ENCODE measurements at places on chromosomes 16 and 17.
A peak's percentile ranks its signal among the peaks of the same experiment; 100 is the strongest.

GRCh38 chr16:78838276-78838675 is 738.8 kb downstream of the WWOX start:
- no peak for DNase-seq

DNA sequence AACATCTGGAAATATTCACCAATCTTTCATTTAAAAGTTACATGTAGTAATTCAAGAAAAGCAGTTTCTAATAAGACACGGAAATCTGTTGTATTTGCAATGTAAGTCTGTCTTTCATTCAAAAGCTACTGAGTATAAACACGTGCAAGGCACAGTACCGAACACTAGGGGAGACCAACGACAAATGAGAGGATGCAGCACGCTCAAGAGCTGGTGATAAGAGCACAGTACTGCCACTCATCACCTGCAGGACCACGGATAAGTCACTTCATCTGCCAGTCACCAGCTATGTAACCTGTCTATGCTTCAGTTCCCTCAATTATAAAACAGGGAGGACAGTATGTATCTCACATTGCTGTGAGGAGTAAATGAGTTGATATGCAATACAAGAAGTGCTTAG is 67.1 kb downstream of the CLEC18A start:
- DNase-seq, result peak; percentile 26

- no peak for DNase-seq
These were observed 2.8 kb downstream of the CEP20 start for GRCh38 chr16:15885560-15886001.

GRCh38 chr17:21500064-21500463 is 123.9 kb downstream of the KCNJ12 start:
- DNase-seq, result no peak

- DNase-seq, result no peak
These were observed 7.7 kb downstream of the CDH5 start for GRCh38 chr16:66374176-66374575.

DNA sequence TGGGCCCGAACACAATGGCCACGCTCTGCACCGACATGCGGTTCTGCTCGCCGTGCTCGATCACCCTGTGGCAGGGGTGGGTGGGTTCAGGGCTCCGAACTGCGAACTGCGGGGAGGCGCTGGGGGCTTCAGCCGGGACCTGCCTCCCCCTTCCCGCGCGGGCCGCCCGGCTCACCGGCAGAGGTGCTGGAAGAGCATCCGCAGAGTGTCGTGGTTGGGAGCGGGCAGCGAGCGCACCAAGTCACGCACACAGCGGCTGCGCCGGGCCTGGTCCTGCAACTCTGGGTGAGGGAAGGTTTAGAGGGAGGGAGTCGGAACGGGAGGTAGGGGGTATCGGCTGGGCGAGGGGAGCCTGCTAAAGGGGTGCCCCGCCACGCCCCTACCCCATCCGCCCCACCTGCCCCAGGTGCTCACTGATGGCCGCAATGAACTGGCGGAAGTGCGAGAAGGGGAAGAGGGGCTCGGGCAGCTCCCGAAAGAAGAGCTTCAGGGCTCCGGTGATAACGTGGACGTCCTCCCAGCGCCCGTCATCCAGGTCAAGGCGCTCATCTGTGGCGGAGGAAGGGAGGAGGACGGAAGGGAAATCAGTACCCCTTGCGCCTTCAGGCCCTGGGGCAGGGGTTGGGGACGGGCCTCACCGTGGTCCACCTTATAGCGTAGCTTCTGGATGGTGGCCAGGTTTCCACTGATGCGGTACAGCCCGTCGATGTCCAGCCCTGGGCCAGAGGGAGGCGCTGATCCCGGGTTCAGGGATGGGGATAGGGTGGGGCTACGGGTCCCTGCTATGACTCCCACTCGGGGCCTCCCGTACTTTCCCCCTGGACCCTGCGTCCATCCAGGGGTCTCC is 36.9 kb downstream of the ARHGAP27 start:
- no peak for DNase-seq

DNA sequence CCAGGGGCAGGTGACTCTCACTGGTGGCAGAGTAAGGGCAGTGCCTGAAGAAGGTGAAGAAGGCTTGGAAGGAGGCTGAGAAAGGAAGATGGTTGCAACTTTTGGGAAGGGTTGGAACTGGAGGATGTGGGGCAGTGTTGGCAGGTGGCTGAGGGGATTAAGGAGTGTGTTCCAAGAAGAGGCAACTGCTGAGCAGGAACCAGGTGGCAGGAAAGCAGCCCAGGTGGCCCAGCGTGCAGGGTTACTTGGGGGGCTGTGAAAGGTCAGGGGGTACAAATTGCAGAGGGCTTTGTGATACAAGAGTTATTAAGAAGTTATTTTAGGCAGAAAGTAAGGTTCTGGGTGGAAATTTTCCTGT is 28.6 kb downstream of the WSCD1 start:
- DNase-seq, result no peak

DNA sequence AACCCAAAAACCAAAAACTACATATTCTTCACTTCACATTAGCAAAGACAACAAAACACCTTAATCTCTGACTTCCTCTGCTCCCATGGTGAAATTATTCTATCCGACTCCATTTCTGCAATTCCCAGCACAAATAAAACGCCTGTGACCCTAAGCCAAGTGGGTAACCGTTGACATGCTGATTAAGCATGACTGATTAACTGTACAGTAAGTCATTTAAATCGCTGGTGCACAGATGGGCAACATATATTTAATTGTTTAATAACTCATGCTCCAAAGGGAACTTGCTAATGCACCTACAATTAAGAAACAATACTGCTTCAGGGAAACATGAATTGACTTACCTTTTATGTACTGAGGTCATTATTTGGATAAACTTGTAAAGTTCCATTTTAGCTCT is 436.7 kb downstream of the KIF2B start:
- no peak for DNase-seq

DNA sequence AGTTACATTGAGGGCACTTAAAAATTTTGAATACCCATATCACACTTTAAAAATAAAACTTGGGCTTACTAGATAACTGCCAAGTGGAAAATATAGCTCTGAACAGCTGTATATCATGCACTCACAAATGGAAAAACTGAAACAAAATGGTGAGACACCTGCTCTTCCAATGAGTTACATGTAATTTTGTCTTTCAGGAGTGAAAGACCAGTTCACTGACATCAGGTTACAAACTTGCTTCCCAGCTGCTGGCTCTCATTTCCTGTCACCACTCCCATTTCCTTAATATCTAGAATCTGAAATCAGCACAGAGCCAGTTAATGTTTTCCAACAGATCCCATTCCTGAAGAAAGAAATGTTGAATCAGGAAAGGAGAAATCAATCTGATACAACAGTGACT is 10.8 kb downstream of the CSNK2A2 start:
- DNase-seq, result no peak

DNA sequence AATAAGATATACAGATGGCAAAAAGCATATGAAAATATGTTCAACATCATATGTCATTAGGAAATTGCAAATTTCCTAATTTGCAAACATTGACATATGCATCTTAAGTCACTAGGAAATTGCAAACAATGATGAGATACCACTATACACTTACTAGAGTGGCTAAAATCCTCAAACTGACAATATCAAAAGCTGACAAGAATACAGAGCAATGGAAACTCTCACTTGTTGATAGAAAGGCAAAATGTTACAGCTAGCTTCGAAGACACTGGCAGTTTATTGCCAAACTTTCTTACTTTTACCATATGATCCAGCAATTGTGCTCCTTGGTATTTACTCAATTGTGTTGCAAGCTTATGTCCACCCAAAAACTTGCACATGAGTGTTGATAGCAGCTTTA is 5.0 kb upstream of the IL4R start:
- DNase-seq, result no peak

DNA sequence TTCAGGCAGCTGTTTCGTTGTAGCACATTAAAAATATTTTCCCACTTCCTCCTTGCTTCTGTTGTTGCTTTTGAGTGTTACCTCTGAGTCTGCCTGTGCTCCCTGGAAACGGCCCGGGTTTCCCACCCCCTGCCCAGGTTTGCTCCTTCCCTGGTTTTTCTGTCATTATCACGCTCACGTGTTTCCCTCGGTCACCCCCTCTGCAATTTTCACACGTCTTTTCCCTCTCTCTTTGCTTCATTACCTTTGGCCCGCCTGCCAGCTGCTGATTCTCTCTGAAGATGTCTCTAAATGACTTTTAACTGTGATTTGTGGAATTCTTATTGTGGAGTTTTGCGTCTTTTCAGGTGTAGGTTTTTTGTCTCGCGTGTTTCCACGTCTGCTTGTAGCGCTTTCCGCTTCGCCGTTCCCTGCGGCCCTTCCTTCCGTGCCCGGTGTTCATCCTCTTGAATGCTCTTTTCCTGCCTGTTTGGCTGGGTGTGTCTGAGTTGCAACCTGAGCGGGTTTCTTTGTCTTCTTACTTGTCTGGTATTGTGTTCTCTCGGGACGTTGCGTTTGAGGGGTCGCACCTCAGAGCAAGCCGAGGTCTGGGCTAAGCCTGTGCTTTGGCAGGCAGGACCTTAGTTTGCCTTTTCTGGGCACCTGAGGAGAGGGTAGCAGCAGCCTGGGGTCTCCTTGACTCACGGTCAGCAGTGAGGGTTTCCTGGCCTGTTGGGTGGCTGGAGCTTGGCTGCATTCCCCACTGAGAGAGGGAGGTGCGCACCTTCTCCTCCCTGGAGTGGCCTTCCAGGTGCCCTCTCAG is 96.3 kb upstream of the ZNF750 start:
- no peak for DNase-seq

DNA sequence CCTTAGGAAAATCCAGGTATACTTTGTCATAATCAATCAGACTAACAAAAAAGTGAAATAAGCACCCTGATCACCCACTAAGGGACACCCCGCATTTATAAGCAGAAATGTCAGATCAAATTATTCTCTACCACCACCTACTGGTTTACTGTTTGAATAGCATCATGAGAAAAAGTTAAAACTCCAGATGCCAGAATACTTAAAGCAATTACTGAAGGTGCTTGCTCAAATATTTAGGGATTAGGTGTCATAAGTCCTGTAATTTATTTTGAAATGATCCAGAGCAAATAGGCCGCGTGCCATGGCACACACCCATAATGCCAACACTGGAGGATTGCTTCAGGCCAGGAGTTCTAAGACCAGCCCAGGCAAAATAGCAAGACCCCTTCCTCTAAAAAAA is 2.3 kb downstream of the TOP2A start:
- peak; percentile 60 for DNase-seq

DNA sequence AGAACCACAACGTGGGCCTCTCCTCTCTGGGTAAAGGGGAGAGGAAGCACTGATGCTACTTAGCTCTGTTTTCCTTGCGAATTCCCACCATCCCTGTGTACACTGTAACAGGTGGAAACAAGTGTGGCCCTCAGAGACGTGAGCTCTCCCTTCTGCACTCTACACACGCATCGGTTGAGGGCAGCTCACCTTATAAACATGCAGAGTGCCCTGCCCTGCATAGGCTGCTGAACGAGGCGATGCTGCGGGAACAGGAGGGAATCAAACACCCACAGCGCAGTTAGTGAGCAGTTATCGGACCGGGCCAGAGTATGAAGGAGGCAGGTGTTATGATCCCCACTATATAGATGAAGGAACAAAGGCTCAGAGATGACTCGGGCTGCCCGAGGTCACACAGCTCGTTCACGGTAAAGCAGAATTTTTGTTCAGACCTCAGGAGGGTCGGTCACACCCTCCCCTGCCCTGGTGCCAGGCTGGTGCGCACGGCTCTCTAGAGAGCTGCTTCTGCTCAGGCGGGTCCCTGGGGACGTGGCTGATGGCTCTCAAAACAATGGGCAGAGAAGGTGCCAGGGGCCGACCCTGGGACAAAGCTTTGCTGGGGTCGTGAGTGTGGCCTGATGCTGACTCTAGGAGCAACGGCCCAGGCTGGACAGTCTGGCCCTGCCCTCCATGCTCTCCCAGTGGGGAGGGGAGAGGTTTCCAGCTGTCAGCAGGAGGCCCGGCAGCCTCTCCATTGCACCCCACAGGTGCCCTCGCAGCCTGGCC is 68.5 kb downstream of the RPH3AL start:
- no peak for DNase-seq

- DNase-seq, result no peak
These were observed 118.3 kb downstream of the PPM1E start for GRCh38 chr17:58873926-58874325.

- DNase-seq, result no peak
These were observed 71.0 kb downstream of the CDYL2 start for GRCh38 chr16:80733407-80733806.

DNA sequence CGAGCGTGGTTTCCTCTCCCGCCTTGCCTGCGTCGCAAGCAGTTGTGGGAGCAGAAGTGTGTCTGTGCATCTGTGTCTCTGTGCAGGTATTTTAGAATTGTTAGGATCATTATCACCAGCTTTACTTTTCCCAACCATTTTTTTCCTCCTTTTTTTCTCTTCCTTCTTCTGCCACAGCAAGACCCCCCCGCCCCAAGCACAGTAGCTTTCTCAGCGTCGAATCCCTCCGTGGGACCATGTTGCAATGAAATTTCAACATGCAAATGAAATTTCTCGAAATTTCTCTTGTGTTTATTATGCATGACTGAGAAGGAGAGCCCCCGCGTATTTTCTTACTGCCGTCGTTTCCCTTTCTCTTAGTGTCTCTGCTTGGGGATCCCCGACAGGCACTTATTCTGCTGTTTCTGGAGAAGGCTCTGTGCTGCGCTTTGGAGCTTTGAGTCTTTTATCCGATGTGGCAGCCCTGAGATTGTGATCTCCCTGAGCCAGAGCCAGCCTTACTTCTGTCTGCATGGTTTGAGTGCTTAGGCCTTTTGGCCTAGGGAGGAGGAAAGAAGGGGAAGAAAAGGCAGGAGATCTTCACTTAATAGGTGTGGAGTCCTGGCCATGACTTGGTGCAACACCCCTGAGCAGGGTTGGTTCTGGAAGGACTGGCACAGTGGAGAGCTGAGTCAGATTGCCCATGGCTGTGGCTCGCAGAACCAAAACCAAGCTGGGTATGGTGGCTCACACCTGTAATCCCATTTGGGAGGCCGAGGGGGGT is 5.0 kb downstream of the ARMC7 start:
- no peak for DNase-seq

DNA sequence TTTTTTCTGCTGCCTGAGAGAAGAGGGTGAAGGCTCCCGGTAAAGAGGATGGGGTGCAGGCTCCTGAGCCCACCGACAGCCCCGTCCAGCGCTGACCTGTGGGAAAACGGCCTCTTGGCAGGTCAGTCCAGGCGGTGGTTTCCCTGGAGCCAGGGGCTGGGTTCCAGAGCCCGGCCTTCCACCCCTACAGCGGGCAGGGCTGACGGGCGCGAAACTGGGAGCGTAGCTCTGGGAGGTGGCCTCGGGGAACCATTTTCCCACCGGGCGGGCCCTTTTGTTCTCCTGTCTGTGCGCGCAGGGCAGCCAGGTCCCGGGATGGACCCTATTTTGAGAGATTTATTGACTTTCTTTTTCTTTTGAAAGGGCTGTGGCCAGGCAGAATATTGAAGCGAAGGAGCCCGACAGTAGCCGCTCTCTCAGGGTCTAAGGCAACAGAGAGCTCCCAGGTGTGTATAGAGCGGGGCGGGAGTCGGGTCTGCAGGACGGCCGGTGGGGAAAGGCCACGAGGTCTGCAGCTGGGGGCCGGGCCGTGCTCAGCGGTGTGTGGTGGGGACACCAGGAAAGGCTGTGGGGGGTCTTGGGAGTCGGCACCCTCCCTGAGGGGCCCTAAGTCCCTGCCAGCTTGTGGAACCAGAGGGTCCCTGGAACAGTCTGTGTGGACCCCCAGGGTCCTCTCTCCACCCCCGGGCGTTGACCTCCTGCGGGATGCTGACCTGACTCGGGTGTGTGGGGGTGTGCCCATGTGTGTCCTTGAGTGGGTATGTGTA is 32.3 kb downstream of the METRNL start:
- DNase-seq, result no peak

GRCh38 chr17:28385037-28385400 is 13.5 kb downstream of the SARM1 start:
- DNase-seq, result no peak

GRCh38 chr16:50178491-50178941 is 25.4 kb downstream of the TENT4B start:
- DNase-seq, result no peak

- no peak for DNase-seq
These were observed 3.5 kb downstream of the WDR81 start for GRCh38 chr17:1727876-1728630.

All from amniotic epithelial cell (primary cell).